ENCODE measurements at places on chromosomes 6 and 20. TPM values are rescaled to one million over a fixed set of nuclear protein-coding genes. Genes with fewer than 3 reads are reported as not detected.
A peak's percentile ranks its signal among the peaks of the same experiment; 100 is the strongest.

The ADGB gene
- not detected for total RNA-seq

The SIRT5 gene
- total RNA-seq = 12.8 TPM

The PBOV1 gene
- total RNA-seq = not detected

DNA sequence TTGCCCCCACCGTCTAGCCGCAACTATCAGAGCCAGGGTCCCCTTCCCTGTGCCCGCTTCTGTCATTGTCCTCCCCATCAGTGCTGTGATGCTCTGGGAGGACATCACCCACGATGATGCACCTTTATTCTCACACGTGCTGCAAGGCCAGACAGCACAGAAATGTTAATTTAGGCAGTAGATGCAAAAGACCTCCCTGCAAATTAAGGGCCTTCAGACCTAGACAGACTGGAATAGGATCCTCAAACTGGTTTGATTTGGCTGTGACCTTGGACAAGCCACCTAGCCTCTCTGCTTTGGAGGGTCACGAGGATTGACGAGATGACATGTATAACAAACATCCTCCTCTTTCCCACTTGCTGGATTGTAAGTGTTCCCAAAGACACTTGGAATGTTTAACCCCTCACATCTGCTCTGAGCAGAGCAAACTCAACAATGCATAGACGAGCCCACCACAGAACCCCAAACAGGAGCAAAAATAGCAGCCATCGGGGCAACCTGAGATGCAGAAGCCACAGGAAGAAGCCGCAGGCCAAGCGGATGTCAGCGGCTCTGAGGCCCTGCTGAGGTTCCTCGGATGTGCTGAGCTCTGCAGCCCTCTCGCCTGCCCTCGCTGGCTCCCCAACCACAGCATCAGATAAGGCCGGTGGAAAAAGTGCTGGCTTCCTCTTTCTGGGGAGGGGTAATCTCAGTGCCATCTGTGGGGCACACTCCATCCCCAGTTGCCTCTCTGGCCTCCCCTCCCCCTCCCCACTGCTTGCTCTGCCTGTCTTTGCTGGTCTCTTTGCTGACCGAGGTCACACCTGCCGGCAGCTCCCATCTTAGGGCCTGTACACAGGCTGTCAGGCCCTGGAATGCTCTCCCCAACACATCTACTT lies 35.3 kb downstream of the TOX2 start:
- DNase-seq = no peak

GRCh38 chr6:46932526-46933319 lies 11.0 kb upstream of the ADGRF5 start:
- peak; percentile 88 for DNase-seq

DNA sequence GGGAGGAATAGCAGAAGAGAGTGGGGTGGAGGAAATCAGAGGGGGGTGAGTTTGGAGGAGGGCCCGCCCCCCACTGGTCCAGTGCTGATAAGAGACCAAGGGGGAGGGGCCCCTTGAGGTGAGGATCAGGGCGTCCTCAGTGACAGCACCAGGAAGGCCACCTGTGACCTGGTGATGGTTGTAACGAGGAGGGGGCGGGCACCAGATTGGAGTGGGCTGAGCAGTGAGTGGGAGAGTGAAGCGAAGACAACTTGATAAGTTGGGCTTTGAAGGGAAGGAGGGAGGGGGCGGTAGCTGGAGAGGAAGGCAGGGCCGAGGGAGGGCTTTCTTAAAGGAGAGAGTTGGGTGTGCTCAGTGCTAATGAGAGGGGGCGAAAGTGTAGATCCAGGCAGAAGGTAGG lies 30.7 kb downstream of the CDH22 start:
- no peak for DNase-seq

GRCh38 chr6:3310051-3310448 lies 51.3 kb downstream of the PSMG4 start:
- DNase-seq = no peak

DNA sequence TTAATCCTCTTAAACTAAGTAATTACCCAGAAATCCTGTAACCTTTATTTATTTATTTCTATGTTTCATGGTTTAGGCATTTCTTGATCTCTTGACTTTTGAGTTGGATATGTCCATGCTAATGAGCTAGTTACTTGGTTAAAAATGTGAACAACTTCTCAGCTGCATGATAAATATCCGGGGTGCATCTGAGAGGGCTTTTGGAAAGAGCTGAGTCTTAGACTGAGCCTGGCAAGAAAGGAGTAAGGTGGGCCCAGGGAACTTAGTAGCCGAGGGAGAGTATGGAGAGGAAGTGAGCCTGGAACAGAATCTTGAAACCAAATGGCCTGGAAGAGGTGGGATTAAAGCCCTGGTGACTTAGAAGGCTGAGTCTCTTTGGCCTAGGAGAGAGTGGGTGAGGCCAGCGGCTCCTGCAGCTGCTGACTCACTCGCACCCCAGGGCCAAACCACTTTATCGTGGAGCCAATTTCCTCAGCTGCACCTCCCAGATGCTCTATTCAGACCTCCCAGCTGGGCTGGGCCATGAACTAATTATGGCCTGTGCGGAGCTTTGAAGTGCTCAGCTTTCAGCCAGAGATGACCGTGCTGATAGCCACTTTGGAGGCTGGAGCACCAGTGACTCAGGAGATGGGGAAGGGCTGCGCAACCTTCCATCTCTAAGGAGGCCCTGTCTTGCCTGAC lies 19.1 kb downstream of the TGM3 start:
- peak; percentile 21 for DNase-seq

DNA sequence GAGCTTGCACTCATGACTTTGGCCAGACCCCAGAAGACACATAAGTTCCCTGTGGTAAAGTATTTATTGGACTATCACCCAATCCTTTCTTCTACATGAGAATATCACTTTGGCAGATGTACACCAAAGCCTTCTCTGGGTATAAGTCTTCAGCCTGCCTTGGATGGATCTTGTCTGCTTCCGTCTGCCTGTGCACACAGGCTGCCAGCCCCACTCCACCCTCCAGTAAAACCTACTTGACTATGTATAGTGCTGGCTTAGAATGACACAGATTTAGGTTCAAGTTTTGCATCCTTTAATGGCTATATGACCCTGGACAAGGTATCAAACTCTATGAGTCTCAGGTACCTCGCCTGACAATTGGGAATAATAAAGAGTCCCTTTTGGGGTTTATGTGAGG lies 63.4 kb downstream of the BACH2 start:
- DNase-seq = no peak

DNA sequence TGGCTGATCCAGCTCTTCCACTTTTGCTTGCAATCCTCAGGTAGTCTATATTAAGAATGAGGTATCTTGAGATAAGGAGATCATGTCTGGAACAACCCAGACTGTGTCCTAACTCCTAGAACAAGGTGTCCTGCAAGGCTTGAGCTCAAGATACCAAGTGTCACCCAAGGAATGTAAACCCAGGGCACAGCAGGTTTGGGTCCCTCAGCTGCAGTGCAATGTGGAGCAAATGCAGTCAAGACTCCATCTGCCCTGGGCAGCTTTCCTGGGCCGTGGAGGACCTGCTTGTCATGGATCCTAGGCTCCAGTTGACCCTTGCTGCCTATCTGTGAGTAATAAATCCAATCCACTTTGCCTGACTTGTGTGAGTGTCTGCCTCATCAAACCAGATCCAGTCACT lies 166.1 kb downstream of the OTOR start:
- DNase-seq = no peak

- DNase-seq = peak; percentile 52
These were observed 24.9 kb downstream of the SASH1 start for GRCh38 chr6:148367411-148368024.

DNA sequence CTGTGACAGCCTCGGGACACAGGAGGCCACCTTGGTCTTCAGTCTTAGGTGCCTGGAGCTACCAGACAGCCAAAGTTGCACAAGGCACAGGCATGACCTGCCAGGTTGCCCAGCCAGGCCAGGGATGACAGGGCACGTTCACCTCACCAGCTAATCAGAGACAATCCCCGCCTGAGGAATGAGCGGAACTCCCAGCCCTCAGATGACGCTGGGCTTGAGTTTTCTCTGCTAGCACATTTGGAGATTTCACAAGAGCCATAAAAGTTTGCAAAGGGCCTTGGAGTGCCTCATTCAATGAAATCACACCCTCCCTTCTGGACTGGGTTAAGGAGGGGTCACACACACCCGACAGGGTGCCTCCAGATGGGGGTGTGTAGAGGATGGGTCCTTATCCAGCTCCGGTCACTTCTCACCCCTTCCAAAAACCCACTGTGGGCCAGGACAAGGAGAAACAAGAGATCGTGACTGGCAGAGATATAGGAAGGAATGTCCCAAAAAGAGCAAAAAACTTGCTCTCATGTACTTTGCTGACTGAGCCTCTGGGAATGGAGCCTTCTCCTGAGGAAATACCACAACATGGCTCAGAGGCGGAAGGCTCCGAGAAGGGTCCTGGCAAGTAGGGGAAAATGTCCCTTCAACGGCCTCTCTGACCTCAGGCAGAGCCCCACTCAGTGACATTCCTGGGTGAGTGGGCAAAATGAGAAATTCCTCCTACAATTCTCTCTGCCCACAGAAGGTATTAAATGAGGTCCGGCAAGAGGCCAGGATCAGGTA lies 121.6 kb downstream of the ISM1 start:
- no peak for DNase-seq

- DNase-seq = no peak
These were observed 548 bp downstream of the GNL1 start for GRCh38 chr6:30555816-30556065.

- no peak for DNase-seq
These were observed 27.9 kb downstream of the CDC5L start for GRCh38 chr6:44415449-44415848.

- DNase-seq = peak; percentile 51
These were observed 18.1 kb downstream of the MYLK4 start for GRCh38 chr6:2732503-2733089.

Data from renal cortical epithelial cell (primary cell).